Naive thymus-derived CD4-positive, alpha-beta T cell (primary cell): ENCODE measurements at places on chromosomes 11 and 22. TPM values are rescaled to one million over a fixed set of nuclear protein-coding genes. Genes with fewer than 3 reads are reported as not detected.

Gene EXPH5
- total RNA-seq, result 3.2 TPM

Gene SAA4
- total RNA-seq, result not detected

Gene FGF19
- total RNA-seq, result not detected in 2 replicates

Gene PATE4
- not detected for total RNA-seq

Gene MUC2
- not detected for total RNA-seq

Gene SLC1A2
- 0.13 TPM for total RNA-seq

Gene MS4A12
- not detected for total RNA-seq

Gene SOX6
- total RNA-seq, result not detected

Gene ENTHD1
- not detected for total RNA-seq

Gene AMPD3
- 23.9 TPM for total RNA-seq

Gene DKK3
- total RNA-seq, result 0.32 TPM

Gene SYT12
- not detected for total RNA-seq

Gene PAK1
- 55.7 and 57.6 TPM in 2 replicates for total RNA-seq

Gene KRTAP5-9
- total RNA-seq, result 0.33 TPM in 1 of 2 replicates, not detected in the other

Gene CECR2
- 0.37 TPM for total RNA-seq

Gene CCDC15
- 1.6 TPM for total RNA-seq

Gene SLC37A2
- 4.0 TPM for total RNA-seq

Gene MCAM
- total RNA-seq, result 5.1 TPM

Gene TEAD1
- total RNA-seq, result not detected

Gene GPR83
- not detected for total RNA-seq

Gene ROBO4
- total RNA-seq, result not detected

Gene APOBEC3B
- 2.6 TPM for total RNA-seq

Gene GPHA2
- total RNA-seq, result 0.48 TPM

Gene MIOX
- not detected for total RNA-seq

Gene TMPRSS4
- total RNA-seq, result not detected in 2 replicates

Gene UCP2
- 377 and 395 TPM in 2 replicates for total RNA-seq

Gene CTNND1
- 32.0 TPM for total RNA-seq

Gene MLC1
- total RNA-seq, result 7.2 TPM

Gene NNMT
- not detected for total RNA-seq

Gene C11orf86
- total RNA-seq, result not detected in 2 replicates

Gene NCF4
- 39.1 TPM for total RNA-seq
